Progenitor cell of endocrine pancreas (in vitro differentiated cells): ENCODE measurements at places on chromosomes 1 and 21.

DNA sequence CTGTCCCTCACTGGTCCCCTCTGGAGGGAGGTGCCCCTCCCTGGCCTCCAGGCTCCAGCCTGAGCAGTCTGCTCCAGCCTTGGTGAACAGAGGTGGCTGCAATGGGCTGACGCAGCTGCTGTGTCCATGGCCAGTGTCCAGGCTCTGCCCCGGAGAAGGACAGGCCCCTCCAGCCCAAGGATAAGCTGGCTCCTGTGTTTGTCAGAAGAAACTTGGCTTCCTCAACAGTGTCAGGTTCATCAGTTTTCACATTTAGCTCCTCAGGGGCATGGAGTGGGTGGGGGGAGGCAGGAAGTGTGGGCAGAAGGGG lies 402.8 kb downstream of the MATN1 start:
- DNase-seq, result no peak

DNA sequence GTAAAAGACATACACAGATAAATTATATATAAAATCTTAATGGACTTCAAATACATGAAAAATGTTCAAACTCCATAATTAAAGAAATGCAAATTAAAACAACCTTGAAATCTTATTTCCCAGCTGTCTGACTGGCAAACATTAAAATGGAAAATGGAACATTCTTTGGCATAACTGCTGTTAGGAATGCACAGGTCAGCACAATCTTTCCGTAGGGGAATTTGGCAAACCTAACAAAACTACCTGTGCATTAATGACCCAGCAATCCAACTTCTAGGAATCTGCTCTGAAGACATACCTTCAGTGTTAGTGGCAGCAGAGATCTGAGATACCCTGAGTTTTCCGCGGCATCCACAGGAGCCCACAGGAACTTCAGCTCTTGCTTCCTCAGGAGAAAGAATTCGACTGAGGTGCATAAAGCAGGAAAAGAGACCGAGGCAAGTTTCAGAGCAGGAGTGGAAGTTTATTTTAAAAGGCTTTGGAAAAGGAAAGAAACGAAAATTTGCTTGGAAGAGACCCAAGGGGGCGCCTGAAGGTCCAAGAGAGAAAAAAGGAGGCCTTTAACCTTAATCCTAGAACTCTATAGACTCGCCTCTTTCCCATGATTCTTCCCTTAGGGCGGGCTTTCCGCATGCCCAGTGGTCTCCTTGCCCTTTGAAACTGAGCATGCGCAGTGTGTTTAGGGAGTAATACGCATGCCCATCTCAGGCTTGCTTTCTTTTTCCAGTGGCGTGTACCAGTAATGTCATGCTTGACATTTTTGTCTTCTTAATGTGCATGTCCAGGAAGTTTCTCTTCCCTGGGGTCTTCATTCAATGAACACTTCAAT lies 24.8 kb downstream of the LYPD8 start:
- DNase-seq, result no peak

- no peak for DNase-seq
These were observed 25.7 kb downstream of the LHX4 start for GRCh38 chr1:180255536-180256340.

DNA sequence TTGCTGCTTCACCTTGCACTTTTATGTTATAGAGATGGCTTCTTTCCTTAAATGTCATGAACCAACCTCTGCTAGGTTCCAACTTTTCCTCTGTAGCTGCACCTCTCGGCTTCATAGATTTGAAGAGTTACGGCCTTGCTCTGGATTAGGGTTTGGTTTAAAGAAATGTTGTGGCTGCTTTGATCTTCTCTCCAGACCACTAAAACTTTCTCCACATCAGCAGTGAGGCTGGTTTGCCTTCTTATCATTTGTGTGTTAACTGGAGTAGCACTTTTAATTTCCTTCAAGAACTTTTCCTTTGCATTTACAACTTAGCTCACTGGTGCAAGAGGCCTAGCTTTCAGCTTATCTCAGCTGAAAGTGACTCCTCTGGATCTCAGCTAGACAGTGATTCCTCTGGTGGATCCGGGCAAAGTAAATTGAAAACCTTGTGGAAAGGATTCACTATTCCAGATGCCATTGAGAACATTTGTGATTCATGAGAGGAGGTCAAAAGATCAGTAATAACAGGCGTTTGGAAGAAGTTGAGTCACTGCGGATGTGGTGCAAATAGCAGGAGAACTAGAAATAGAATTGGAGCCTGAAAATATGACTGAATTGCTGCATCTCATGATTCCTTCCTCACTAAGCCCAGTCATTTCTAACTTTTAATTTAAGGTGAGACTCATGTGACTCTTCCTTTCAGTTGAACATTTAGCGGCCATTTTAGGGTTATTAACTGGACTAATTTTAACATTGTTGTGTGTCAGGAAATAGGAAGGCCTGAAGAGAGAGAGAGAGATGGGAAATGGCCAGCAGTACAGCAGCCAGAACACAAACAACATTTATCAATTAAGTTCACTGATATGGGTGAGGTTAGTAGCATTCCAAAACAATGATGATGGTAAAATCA lies 16.2 kb upstream of the RGS1 start:
- DNase-seq, result no peak

DNA sequence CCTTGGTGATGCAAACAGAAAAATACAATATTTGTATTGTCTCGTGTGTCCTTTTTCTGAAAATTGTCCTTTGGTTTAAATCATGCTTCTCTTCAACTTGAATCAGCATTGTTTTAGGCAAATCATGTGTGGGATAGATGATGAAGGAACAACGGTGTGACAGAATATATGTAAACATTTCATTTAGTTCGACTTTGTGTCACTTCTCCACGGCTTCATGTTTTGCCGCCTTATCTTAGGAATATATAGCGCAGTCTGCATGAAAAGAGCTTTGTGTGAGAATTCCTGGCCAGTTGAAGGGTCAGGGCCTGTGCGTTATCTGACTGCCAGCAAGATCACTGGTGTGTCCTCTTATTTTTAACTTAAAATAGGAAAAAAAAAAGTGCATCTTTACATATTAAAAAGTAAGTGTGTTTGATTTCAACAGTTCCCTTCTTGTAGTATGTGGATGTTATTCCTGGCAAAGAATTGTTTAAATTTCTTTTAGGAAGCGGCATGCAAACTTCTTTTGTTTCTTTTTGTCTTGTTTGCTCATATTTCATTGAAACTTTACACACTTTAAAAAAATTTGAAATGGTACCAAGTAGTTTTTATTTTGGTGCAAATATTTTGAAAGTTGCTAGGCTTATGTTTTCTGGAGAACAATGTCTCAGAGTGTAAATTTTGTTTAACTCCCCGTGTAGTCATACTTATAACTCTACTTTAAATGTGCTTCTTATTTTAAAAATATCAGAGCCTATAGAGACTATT lies 465.2 kb downstream of the USP25 start:
- DNase-seq, result no peak

DNA sequence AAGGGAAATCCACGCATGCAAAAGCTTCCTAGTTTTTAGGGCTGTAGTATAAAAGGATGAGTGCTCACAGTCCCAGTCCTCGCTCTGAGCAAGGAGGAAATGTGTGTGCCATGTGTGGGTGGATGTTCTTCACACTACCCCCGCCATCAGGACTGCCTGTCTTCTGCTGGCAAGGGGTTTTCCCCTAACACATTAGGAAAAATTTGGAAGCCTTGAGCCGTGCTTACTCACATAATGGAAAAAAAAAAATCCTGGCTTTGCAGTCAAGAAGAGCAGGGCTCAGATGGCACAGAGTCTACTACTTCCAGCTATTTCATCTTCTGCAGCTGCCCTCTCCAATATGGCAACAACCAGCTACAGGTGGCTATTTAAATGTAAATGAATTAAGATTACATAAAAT lies 363.1 kb downstream of the PLPP3 start:
- no peak for DNase-seq

GRCh38 chr1:233252441-233252840 lies 43.1 kb downstream of the PCNX2 start:
- DNase-seq, result no peak

DNA sequence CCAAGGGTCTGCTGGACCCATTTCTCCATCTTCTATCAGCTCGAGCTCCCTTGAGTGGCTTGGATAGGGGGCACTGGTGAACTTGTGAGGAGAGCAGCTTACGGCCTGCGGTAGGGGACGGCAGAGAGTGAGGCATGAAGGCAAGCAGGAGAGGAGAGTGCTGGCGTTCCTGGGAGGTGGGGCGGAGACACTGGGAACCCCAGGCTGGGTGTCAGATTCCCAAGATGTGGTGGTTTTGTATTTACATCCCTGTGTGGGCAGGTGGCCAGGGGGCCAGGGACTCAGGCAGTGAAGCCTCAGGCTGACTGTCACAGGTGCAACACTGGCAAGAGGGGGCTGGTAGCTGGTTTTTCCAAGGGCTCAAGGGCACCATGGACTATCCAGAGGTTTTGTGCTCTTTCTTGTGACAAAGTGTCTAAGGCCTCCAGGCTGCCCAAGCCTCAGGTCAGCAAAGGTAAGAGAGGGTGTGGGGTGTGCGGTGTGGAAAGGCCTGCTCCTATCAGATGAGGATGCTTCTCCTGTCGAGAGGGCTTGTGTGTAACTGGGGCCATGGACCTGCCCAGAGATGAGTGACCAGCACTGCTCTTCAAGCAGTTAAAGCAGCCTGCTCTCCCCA lies 45.1 kb upstream of the ROR1 start:
- no peak for DNase-seq

GRCh38 chr1:180548686-180549317 lies 10.0 kb upstream of the OVAAL start:
- DNase-seq, result no peak

- no peak for DNase-seq
These were observed 48.5 kb downstream of the MAP3K7CL start for GRCh38 chr21:29178926-29179325.

DNA sequence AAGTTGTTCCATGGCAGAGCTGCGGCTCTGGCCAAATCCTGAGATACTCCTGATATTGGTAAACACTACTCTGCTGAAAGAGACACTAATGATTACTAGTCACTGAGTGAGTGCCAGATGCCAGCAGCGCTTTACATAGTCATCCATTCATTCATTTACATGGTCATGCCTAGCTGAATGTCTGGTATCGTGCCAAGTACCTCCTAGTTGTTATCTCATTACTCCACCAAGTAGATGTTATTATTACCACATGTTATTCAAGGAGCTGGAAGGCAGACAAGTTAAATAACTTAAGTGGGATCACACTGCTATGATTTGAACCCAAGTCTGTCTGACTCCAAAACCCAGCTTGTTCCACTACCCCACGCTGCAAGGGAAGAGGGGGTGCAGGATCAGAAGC lies 4.7 kb downstream of the OLFML2B start:
- DNase-seq, result no peak
